ENCODE measurements at places on chromosomes 6 and 20.

- DNase-seq = no peak
Measured at GRCh38 chr20:57375652-57376230, 15.5 kb upstream of the RBM38 start.

- DNase-seq = no peak
Measured at GRCh38 chr6:5905431-5906339, 101.0 kb downstream of the NRN1 start.

DNA sequence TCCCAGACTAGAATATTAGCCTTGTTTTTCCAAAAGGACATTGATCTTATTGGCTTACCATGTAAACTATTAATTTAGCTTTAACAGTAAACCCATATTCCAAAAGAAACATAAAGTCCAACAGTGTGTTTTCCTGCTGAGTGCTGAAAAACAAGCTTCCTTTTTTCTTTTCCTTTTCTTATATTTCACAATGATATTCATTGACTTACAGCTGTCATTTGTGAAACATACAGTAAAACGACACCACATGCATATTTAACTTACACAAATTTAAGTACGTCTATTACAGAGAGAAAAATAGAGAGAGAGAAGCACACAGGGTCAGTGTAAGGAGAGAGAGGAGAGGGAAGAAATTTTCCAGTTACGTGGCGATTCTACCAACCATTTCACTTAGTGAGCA lies 543.9 kb upstream of the JARID2 start:
- DNase-seq = no peak

DNA sequence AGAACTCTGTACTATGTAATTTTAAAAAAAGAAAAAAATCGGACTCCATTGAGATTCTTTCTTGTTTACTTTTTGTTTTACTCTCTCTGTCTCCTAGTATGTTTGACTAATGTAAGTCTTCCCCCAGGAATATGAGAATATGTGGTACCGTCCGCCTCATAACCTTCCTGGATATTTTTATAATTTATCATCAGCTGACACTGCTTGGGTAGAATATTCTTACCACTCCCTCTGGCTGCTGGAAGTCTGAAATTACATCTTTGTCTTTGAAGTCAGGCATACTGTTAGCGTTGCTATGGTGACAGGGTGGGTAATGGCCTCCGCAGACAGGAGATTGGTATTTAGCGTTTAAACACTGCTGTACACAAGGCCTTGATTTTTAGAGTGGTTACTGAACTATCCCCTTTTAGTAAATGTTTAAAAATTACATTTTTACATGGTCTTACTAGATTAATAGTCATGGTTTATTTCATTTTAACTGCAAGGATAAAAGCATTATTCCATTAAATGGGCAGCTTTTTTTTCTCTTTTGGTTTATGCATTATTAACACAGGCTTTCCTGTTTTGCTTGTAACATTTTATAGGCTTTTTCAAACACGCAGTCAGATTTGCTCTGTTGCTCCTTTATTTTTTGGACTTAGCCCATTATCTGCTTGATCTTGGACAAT lies 176.4 kb downstream of the ARID1B start:
- no peak for DNase-seq

- no peak for DNase-seq
Measured at GRCh38 chr6:164528539-164528938, 780.9 kb downstream of the C6orf118 start.

DNA sequence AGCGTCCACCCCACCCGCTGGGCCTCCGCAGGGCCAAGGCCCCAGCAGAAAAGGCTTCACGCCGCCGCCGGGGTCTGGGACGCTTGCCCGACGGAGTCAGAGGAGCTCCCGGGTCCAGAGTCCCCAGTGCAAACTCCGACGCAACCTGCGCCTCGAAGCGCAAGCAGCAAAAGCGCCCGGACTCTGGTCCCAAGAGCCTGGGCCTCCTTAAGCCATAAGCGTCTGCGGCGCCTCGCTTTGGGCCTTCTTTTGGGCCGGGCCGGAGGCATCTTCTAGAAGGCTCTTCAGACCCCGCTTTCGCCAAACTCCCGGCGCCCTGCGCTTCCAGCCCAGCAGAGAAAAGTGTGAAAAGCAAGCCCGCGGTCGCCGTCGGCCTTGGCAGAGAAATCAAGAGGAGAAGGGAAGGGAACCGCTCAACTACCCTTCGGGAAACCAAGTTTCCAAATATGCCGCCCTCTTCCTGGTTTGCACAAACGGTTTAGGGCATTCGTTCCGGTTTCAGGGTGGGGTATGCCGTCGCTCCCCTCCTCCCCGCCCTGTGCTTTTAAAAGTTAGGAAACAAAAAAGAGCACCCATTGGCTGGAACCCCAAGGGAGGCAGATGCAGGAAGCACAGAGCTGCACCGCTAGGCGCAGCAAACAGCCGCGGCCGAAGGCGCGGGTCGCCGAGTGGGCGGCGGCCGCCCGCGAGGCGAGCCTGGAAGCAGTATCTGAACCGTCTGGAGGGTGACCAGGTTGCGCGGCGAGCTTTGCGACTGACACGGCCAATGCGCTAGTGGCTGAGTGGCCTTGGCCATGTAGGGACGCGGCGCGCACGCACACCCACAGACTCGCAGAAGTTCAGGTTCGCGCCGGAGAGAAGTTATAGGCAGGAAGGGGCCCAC lies 1.2 kb downstream of the TBX18 start:
- DNase-seq = no peak

DNA sequence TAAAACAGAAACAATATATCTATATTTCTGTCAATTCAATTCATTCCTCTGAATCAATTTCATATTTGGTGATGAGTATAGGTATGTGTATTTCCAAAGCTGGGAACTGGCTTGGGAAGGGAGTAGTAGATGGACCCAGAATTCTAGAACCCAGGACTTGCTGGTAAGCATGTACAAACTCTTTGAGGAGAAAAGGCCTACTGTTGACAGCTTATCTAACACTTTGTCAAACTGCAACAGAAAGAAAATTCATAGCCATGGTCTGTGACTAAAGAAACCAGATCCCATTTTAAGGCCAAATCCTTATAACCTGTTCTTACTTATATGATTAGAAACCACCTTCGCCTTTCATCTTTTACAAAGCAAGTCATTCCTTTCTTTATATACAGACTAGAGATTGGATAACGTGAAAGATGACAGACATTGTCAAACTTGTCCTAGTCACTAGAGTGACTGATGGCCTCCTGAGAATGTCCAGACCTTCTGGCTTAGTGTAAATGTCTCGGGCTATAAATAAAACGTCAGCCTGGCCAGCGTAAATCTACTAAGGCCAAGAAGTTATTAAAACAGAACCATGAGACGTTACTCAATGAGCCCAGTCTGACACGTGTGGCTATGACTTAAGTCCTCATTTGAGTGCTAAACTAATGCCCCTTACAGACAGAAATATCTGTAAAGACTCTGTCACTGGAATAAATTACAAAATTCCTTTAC lies 152.3 kb downstream of the ALDH8A1 start:
- no peak for DNase-seq

DNA sequence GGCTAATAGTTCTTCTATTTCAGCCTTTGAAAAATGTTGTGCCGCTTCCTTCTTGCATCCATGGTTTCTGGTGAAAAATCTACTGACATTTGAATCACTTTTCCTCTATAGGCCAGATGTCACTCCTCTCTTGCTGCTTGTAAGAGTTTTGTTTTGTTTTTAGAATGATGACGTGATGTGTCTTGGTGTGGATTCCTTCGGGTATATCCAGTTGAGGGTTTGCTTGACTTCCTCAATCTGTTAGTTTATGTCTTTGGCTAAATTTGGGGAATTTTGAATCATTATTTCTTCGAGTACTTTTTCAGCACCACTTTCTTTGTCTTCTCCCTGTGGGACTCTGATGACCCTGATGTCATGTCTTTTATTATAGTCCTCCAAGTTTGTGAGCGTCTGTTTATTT lies 175.5 kb downstream of the MYLK4 start:
- no peak for DNase-seq

- DNase-seq = no peak
Measured at GRCh38 chr20:42714298-42715141, 475.2 kb downstream of the PTPRT start.

- no peak for DNase-seq
Measured at GRCh38 chr20:835608-836045, 2.1 kb downstream of the FAM110A start.

GRCh38 chr20:11569163-11569562 lies 348.5 kb upstream of the BTBD3 start:
- DNase-seq = no peak

GRCh38 chr6:138000941-138001340 lies 106.3 kb downstream of the PERP start:
- no peak for DNase-seq

- no peak for DNase-seq
Measured at GRCh38 chr20:48750941-48751635, 76.7 kb downstream of the PREX1 start.

GRCh38 chr6:36679043-36679833 lies 724 bp downstream of the CDKN1A start:
- DNase-seq = no peak

GRCh38 chr6:31538805-31539400 lies 2.9 kb downstream of the DDX39B start:
- DNase-seq = no peak

DNA sequence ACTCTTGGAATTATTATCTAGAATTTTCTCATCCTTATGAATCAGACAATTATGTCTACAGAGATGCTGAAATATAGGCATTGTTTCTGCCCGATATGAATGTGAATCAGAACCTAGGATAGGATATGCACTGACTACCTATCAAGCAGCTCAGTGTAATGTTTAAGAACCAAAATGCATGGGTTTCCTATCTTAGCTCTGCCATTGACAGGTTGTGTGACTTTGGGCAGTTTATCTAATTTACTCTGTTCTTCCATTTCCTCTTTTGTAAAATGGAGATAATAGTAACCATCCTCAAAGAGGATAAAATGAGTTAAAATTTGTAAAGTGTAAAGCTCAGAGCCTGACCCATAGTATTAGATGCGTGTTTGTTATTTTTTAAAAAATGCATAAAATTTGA lies 10.2 kb upstream of the AIG1 start:
- no peak for DNase-seq

DNA sequence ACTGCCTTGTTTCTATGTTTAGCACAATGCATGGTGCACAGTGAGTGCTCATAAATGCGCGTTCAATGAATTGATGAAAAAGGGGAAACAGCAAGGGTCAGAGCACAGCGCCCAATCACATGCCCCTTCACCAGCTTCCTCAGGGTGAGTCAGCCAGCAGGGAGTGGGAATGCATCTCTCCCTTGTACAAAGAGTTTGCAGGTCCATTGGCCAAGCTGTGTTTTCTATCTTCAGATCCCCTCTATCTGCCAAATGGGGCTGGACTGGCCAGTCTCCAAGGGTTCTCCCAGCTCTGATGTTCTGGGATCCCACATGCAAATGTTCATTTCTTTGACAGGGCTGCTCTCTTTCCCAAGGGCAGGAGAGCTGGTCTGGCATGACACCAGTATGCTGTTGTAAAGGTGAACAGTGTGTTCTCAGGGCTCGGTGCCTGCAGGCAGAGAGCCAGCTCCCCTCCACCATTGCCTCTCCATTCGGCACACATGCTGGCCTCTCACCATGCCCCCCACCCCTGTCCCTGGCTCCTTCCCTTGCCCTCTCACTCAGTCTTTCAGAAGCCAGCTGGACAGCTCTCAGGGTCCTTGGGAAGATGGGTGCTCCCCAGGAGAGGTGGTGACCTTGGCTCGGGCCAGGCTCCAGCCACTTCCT lies 25.0 kb downstream of the ANGPT4 start:
- DNase-seq = no peak

GRCh38 chr6:55812509-55812908 lies 62.9 kb downstream of the BMP5 start:
- DNase-seq = no peak

DNA sequence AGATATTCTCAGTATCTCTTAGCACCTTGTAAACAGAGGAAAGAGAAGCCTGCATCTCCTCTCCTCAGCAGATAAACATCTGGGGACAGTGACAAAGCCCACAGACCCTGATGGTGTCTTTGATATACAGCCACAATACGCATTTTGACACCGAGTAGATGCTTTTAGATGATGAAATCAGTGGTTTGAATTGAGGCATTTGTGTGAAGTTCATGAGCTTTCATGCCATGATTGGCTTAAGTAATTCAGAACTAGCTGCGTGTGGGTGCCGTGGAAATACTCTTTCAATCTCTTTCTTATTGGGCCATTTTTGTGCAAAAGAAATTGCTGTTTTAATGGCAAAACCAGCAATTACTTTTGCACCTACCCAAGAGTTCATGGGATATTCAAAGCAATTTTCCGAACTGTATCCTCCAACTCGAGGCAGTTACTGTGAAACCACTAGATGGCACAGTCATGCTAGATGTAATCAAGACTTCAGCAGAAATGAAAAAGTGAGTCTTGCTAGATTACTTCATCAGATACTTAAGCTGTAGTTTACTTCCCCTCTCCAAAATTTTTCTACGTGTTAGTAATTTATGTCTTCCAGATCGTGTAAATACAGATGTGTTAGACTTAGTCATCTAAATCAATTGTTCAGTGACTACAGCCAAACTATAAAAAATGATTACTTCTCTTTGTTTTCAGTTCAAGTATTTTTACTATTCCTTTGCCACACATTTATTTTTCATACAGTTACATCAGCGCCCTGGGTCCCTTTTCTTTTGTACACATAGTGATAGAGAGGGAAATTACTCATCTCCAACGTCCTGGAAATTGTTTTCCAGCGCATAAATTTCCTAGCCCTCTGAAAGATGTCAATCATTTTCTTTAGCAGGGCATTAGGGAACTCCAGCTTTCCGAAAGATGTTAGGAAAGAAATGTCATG lies 49.4 kb downstream of the IYD start:
- DNase-seq = no peak

DNA sequence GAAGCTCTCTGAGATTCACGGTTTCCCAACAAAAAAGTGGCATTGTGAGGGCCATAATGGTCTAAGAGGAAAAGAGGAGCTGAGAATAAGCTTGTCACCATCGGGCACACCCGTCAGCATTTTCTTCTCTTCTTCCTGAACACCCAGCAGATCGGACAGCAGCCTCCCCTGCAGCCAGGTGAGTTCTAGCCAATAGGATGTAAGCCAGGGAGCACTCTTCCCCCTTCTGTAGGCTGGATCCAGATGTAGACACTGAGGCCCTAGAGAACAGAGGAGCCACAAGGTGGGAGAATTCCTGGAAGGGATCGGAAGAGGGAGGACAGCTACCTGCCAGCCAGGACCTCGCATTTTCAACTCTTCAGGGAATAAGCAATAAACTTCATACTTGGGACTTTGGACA lies 228.0 kb downstream of the SYNDIG1 start:
- no peak for DNase-seq

DNA sequence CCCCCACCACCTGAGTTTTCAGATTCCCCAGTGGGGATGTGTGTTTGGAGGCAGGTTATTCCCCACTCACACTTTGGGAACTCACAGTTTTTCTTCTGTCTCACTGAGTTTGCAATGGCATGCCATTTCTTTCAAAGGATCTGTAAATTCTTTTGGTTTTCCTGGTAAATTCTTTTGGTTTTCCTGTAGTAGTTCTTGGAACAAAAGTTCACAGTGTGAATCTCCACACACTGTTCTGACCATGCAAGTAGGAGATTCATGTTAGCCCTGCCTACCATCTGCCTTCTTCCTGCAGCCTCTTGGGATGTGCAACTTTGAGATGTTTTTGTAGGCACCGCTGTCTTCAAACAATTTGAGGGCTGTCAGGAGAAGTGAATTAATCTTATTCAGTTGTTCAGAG lies 165.6 kb upstream of the OGFRL1 start:
- no peak for DNase-seq

GRCh38 chr6:84137051-84137375 lies 90.4 kb downstream of the CEP162 start:
- DNase-seq = no peak

- DNase-seq = no peak
Measured at GRCh38 chr20:36093025-36093803, 61.3 kb upstream of the EPB41L1 start.

- no peak for DNase-seq
Measured at GRCh38 chr6:1544000-1544399, 65.7 kb upstream of the FOXC1 start.

GRCh38 chr20:9518576-9519175 lies 4.3 kb downstream of the LAMP5 start:
- no peak for DNase-seq
